ENCODE measurements at places on chromosomes 5 and 9.

DNA sequence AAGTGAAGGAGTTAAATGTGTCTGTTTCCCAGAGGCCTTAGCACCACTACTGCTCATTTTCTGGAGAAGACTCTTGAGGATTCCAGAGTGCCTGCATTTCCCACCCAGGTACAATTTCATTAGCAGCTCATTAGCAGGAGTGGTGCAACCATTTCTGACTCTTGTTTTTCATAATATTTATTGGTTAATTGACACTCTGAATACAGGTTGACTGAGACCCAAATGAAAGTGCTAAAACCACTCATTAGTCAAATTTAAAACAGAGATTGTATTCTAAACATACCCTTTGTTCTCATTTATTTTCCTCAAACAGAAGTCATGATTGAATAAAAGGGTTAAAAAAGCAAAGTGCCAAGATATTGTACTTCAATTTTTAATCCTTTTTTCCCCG lies 134.5 kb downstream of the SIL1 start:
- no peak for DNase-seq

GRCh38 chr5:77145666-77146065 lies 58.6 kb upstream of the ZBED3 start:
- no peak for DNase-seq

DNA sequence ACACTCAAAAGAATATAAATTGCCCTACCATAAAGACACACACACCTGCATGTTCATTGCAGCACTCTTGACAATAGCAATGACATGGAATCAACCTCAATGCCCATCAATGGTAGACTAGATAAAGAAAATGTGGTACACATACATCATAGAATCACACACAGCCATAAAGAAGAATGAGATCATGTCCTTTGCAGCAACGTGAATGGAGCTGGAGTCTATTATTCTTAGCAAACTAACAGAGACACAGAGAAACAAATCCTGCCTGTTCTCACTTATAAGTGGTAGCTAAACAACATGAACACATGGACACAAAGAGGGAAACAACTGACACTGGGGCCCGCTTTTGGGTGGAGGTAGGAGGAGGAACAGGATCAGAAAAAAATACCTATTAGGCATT lies 2062.2 kb upstream of the CDH6 start:
- no peak for DNase-seq

DNA sequence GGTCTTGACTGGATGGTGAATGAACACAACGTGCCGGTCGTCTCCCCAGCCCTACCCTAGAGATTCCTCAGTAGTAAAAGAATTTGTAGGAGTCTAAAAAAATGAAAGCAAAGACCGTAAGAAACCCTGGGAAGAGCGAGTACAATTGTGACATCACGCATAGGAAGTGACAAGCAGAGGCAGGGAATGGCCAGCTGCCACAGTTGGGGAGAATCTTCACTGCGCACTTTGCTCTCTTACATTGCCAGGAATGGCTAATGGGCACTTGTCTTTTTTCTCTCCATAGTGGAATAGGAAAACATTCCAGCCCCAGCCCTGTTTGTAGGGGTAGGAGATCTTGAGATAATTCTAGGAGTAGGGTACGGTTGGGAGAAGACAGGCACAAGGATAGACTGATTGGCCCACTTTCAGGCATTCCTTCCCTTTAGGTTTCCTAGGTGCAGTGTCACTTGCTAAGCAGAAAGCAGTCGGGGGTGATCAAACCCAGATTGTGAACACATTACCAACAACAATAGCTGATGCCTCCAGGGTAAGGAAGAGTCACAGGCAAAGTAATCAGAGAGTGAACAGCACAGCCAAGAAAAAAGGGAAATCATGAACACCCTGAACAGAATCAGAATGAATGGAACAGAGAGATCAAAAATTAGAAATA lies 302.7 kb downstream of the MAN2A1 start:
- no peak for DNase-seq

- DNase-seq: no peak
Measured at GRCh38 chr5:159555084-159555483, 224.8 kb upstream of the IL12B start.

GRCh38 chr9:133334161-133334560 lies 1.8 kb downstream of the SURF6 start:
- DNase-seq: peak; percentile 28

GRCh38 chr5:6419340-6419852 lies 29.3 kb upstream of the UBE2QL1 start:
- DNase-seq: peak; percentile 35

DNA sequence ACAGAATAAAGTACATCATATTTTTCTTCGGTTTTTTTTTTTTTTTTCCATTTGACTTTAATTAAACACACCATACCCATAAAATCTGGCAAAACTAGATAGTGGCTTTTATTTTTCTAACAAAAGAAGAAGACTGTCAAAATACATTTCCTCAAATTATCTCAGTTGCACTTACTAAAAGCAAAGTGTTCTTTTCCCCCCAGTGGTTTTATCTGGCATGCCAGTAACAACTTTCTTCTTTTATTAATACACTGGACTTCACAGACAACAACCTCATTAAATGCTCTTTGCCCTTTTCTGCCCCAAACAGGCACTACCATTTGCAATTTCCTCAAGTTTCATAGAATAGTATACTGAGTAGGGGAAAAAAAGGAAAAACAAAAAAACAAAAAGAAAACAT lies 1792.3 kb downstream of the EFNA5 start:
- DNase-seq: no peak

- no peak for DNase-seq
Measured at GRCh38 chr5:132865668-132866341, 464 bp downstream of the GDF9 start.

GRCh38 chr5:16864631-16865131 lies 71.4 kb downstream of the MYO10 start:
- DNase-seq: no peak

GRCh38 chr9:91034521-91034920 lies 232.9 kb downstream of the SYK start:
- peak; percentile 32 for DNase-seq

All from kidney (tissue), 22 donors.